ENCODE measurements at places on chromosomes 1 and 21.

GRCh38 chr1:62377043-62377562, 57.9 kb upstream of the KANK4 start:
- no peak for DNase-seq

DNA sequence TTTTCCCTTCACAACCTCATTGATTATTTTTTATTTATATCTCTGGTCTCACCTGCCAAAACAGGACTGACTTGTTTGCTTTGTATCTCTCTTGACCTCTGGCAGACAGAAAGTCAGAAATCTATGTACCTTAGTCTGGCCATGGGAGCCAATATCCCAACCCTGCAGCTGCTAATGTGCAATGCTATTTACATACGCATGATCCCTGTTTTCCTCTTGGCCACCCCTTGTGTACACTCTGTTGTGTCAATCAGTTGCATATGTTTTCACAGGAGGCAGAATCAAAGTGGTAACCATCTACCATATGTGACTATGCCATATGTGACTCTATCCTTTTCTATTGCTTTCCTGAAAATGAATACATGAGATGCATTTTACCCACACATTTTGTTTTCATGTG, 688.8 kb downstream of the PLA2G4A start:
- no peak for DNase-seq

GRCh38 chr1:101407505-101408211, 170.8 kb downstream of the S1PR1 start:
- no peak for DNase-seq

GRCh38 chr21:36733857-36734256, 34.9 kb downstream of the SIM2 start:
- no peak for DNase-seq

DNA sequence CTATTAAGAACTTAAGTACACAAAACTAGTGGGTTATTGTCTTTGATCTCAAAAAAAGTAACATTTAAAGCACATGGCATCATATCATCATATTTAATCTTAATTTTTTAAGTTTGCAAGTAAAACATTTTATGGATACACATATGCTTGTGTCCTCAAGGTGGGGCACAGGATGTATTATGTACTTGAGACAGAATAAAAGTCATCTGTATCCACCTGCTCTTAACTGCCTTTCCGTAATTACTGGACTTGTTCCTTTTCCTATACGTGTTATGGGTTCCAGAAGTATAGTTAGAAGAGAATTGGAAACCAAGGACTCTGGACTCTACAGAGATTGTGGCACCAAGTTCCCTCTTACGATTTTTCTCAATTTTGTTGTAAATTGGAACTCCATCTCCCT, 79.4 kb downstream of the FCRL5 start:
- no peak for DNase-seq
